CD4-positive, alpha-beta T cell treated with Interleukin-6 at 100 ng/mL for 8 hours (primary cell): ENCODE measurements at places on chromosomes 3 and 15.

DNA sequence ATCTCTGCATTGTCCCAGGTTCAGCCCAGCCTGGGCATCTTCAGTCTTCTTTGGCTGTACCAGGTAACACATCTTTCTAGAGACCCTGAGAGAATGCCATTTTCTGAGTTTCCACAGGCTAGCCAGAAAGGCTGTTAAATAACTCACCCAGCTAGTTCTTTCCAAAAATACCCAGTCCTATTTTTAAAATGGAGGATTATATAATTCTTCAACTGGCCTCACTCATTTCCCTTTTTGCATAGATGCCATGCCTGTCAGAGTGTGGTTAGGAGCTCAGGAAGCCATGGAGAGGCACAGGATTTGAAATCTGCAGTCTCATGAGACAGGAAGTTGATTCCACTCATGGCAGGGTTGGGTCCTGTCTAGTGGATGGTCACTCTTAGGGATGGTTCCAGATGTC lies 39.8 kb downstream of the CEMIP start:
- no peak for DNase-seq

GRCh38 chr15:77414789-77415442 lies 5.0 kb downstream of the PEAK1 start:
- DNase-seq = no peak

- DNase-seq = no peak
Observed at GRCh38 chr3:66376568-66376967, 124.3 kb downstream of the LRIG1 start.

DNA sequence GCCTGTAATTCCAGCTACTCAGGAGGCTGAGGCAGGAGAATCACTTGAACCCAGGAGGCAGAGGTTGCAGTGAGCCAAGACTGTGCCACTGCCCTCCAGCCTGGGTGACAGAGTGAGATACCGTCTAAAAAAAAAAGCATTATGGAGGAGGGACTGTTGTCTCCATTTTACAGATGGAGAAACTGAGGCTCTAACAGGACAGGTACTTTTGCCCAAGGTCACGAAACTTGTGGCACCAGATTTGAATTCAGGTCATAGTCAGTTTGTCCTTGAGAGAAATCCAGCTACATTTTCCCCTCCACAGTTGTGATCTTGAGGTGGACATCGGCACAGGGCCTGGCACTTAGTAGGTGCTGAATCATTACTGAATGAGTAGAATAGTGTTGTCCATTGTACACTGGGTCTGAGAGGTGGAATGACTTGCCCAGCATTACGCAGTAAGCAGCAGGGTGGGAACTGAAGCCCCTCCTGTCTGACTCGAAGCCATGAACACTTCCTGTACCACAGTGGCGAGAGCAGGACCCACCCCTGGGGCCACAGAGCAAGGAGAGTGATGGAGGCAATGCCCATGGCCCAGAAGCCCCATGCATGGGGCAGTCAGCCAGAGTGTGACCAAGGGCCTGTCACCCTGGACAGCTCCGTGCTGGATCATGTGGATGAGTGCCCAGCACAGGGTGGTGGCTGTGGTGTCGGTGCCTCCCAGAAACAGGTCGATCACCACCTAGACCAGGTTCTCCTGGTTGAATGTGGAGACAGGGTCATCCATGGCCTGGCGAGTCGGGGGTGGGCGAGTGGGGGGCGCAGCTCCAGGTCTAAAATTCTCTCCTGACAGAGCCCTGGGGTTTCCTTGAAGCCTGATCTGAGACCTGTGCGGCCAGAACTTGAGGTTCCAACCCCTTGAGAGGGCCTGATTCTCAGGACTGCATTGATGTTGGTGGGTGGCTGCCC lies 20.4 kb upstream of the PARL start:
- DNase-seq = no peak

DNA sequence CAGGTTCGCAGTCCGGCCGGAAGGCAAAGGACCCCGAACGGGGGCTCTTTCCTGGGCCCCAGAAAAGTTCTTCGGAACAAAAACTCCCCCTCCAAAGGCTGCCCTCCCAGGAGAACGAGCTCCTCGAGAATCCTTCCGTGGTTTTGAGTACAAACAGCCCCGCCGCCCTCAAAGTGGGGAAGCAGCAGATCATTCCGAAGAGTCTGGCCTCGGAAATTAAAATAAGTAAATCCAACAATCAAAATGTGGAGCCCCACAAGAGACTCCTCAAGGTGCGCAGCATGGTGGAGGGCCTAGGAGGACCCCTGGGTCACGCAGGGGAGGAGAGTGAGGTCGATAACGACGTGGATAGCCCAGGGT lies 1.3 kb downstream of the ARHGEF26 start:
- DNase-seq = no peak

- DNase-seq = no peak
Observed at GRCh38 chr3:184716622-184717398, 4.9 kb upstream of the MAGEF1 start.

GRCh38 chr3:57112206-57112605 lies 51.7 kb downstream of the SPATA12 start:
- no peak for DNase-seq

DNA sequence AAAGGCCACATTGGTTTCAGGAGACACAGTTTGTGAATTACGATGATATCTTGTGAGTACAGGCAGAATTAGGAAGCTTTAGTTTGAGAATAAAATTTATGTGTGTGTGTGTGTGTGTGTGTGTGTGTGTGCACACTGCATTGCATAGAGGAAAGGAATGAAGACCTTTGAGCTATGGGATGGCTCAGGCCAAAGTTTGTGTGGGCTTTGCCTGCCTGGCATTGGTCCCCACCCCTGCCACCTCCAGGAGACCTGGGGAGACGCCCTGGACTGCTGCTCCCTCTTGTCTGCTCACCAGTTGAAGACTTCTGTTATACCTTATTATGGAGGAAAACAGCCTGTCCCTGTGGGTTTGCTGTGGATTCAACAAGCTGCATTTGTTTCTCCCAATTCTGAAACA lies 37.2 kb downstream of the TIGIT start:
- DNase-seq = no peak

- no peak for DNase-seq
Observed at GRCh38 chr3:95311272-95311671, 1248.4 kb downstream of the NSUN3 start.
